ENCODE measurements at places on chromosomes 4 and X.

GRCh38 chr4:36740796-36741310 is 459.4 kb downstream of the DTHD1 start:
- no peak for DNase-seq

GRCh38 chr4:13710246-13710885 is 82.8 kb upstream of the BOD1L1 start:
- no peak for DNase-seq

DNA sequence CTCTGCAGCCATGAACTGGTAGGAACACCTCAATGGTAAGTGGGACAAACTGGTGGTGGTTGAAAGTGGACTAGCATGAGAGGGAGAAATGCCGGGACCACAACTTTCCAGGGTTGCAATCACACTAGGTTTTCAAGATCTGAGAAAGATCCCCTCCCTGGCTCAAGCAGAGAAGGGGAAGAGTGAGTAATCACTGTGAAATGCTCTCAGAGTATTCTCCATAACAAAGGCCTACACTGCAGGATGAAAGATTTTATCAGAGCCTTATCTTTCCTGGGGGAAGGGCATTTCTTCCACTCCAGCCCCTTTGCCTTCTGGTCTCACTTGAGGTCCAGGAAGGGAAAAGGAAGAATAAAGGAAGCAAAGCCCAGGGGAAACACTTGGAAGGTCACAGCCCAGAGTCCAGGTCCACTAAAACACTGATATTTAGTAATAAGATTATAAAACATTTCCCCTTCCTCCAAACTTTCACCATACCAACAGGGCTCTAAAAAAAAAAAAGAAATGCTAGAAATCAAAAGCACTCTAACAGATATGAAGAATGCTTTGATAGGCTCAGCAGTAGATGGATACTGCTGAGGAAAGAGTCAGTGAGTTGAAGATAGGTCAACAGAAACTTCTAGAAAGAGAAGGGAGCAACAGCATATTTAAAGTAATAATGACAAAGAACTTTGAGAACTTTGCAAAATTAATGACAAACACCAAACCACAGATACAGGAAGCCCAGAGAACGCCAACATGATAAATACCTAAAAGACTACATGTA is 95.9 kb downstream of the WDFY3 start:
- DNase-seq, result no peak

DNA sequence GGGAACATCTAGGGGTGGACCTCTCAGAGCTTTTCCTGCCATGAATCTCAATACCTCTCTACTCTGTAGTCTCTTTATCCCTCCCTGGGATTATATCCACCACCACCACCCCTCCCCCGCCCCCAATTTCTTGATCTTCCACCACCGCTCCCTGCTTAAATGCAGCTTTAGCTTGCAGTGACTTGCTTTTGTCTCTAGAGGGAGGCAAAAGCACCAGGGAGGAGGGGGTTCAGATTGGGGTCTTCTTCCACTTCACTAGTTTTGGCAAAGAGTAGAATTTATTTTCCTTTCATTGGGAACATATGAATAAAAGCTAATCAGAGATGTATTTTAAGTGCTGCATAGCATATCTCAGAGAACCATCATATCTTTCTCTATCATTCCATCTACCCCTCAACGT is 5.5 kb downstream of the ARHGAP36 start:
- no peak for DNase-seq

- no peak for DNase-seq
Observed at GRCh38 chr4:82104578-82104977, 269.2 kb downstream of the HNRNPD start.

DNA sequence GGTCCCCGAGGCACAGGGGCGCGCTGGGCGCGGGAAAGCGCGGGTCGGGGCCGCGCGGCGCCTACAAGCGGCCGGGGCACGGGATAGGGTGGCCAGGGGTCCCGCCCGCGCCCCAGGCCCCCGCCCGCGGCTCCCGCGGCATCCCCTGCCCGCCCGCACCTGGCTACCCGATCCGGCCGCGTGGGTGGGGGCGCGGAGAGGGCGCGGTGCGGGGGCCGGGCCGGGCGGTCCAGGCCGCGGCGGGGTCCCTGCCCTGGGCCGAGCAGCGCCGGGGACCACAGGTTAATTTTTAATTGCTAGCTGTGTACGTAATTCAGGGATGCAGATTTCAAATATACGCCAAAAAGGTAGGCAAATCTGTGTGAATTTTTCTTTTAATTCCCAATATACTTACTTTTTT is 44.3 kb upstream of the FAM47C start:
- no peak for DNase-seq

DNA sequence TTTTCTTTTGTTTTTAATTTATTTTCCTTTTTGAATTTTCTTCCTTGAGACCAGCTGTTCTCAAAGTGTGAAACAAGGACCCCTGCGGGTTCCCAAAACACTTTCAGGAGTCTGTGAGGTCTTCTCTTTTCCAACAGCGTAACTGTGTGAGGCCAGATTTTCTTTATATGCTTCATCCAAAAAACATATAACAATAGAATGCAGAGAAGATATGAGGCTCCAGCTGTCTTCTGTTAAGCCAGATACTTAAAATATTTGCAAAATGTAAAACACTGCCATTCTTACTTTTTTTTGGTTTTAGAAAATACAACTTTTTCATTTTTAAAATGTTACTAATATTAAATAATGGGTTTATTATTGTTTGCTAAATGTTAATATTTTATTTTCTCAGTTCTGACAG is 27.8 kb downstream of the USP38 start:
- no peak for DNase-seq

- no peak for DNase-seq
Observed at GRCh38 chr4:88742561-88742960, 44.9 kb upstream of the NAP1L5 start.

GRCh38 chr4:143109376-143109775 is 75.3 kb upstream of the USP38 start:
- no peak for DNase-seq

GRCh38 chr4:101259876-101260275 is 87.5 kb downstream of the PPP3CA start:
- no peak for DNase-seq

DNA sequence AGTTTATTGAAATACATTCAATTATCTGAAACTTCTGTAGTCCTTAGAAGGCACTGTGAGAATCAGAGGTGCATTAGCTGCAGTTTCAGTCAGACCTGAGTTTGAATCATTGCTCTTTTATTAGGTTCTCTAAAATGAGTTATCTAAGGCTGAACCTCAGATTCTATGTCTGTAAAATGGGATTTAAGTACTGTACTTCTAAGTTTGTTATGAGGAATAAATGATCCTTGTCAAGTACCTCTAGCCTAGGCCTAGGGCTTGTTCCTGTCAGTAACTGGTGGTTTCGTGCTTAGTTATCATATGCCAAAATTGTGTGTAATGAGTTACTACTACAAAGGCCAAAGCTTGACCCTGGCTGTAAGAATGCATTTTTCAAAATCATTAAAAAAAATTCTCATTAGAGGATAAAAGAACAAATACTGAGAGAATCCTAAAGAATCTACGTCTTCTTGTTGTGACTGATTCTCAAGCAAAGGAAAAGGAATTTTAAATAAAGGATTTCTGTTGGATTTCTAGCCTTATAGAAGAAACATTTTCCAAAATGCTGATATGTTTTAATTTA is 65.8 kb downstream of the SLIT2 start:
- no peak for DNase-seq

DNA sequence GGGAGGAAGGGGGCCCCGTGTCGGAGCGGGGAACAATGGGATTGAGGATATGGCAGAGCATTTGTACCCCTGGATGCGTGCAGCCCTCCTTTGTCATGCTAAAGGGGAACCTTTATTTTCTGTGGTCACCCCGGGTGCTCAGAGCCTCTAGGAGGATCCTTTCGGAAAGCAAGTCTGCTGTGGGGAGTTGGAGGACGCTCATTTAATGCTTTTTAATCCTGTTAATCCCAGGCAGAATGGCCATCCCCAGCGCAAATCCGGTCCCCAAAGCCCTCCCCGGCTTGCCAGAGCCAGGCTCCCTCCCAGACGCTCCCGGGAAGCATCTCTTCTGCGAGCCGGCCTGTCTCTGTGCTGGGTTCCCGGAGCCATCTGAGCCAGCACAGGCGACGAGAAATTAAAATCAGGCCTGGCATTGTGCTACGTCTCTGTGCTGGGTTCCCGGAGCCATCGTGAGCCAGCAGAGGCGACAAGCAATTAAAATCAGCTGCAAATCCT is 113.2 kb upstream of the PPP2R3B start:
- DNase-seq, result no peak

DNA sequence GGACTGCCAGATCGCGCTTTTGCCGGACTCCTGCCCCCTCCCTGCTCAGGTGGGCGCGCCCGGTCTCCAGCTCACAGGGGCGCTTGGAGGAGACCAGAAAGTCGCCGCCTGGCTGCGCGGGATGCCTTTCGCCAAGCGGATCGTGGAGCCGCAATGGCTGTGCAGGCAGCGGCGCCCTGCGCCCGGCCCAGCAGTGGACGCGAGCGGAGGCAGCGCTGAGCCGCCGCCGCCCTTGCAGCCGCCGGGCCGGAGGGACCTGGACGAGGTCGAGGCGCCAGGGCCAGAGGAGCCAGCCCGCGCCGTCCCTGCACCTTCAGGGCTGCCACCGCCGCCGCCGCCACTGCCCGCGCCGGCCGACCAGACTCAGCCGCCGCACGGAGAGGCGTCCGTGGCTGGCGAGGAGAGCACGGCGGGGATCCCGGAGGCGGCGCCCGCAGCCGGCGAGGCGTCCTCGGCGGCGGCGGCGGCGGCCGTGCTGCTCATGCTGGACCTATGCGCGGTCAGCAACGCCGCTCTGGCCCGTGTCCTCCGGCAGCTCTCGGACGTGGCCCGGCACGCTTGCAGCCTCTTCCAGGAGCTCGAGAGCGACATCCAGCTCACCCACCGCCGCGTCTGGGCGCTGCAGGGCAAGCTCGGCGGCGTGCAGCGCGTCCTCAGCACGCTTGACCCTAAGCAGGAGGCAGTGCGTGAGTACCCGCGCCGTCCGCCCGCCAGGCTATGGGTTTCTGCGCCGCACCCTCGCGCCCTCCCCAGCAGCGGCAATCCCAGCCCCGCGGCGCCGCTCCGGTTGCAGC is 834 bp downstream of the NHS start:
- DNase-seq, result peak; percentile 46

- DNase-seq, result no peak
Observed at GRCh38 chr4:38780833-38781484, 1.8 kb downstream of the TLR10 start.

DNA sequence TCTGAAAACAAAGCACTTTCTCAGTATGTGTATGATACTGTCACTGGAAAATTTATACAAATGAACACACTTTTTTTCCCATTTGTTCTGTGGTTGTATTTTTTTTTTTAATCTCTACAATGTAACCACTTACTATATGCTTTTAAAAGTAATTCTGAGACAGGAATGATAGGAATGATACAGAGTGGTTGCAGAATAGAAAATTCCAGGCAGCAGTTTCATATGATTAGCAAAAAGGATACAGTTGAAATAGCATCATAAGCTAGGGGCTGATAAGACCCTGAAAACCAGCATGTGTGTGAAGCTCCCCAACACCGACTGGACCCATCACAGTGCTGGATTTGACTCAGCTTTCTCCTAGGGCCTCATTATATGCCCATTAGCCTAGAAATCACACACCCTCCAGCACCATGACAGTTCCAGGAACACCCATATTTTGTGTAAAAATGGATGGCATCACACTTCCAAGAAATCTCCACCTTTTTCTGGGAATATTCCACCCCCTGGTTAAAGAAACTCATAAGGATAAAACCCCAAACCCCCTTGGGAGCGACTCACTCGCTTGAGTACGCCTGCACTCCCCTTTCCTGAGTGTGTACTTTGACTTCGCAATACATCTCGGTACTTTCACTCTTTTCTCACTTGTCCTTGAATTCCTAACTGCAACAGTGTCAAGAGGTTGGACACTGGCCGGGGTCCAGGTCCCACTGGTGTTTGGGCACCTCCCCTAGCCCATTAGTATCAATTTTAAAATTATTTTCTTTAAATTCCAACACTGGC is 77.4 kb upstream of the AGA start:
- DNase-seq, result no peak

DNA sequence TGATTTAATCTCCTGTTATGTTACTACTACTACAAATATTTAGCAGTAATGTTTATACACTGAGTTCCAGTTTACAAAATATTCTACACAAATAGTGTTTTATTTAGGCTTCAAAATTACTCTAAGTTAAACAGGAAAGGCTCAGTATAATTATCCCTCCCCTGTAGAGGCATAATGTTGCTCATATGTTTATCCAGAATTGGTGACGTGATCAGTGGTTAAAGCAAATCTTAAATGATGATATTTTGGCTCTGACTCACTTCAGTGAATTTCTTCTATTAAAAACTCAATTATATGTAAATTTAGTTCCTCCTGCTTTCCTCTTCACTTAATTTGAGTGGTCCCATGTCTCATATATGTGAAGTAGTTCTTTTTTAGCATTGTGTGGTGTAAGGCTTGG is 438.5 kb downstream of the ADGRL3 start:
- no peak for DNase-seq

GRCh38 chr4:53309321-53310040 is 56.4 kb downstream of the SCFD2 start:
- no peak for DNase-seq

DNA sequence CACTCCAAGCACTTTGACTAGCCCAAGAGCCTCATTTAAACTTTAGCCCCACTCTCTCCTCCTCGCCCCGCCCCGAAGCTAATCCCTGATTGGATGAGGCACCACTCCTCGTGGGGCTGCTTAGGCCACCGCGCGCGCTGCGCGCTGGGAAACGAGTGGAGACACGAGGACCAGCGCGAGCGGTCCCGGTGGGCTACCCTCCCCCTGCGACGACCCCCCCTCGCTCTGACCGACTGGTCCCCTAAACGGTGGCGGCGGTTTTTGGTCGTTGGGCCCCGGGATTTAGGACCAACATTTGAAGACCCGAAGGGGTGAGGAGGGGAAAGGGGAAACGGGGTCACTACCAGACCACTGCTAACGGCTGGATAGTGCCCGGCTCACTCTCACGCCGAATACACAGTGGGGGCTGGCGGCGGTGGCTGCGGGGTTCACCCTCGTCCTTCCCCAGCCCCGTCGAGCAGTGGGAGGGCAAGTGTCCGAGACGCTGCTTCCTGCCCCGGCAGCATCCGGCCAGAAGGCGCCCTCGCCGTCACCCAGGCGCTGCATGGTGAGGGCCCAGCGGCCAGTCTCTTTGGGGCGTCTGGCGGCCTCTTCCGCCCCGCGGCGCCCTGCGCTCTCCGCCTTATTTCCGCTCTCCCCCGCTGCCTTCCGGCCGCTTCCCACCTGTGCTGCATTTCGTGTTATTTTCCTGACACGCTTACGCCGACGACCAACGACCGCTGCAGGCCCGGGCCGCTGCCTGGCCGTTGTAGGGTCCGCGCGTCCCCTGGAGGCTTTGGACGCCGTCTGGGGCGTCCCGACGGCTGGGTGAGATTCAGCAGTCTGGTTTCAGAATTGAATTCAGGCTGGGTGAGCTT is at the start of gene RBM46:
RBM46 (plus strand) TSS at position 147 of the 857 bp plus-strand sequence. CDS start 15,481 bp downstream, outside the sequence.
- no peak for DNase-seq

GRCh38 chrX:107978071-107978470 is 4.1 kb downstream of the TEX13B start:
- DNase-seq, result no peak

DNA sequence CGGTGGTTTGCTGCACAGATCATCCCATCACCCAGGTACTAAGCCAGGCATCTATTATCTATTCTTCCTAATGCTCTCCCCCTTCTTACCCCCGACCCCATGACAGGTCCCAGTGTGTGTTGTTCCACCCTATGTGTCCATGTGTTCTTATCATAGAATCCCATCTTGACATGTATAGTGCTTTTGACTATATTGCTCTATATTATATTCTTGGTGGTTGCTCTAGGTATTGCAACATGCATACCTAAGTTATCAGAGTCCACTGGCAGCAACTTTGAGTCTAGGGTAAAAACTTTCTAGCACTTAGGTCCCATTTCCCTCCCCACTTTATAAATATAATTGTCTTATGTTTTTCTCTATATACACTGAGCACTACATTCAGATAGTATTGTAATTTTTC is 170.3 kb downstream of the TBX22 start:
- no peak for DNase-seq
